CD4-positive, alpha-beta T cell treated with Interferon alpha-2 for 1 hour (primary cell): ENCODE measurements at places on chromosomes 16 and 17.

DNA sequence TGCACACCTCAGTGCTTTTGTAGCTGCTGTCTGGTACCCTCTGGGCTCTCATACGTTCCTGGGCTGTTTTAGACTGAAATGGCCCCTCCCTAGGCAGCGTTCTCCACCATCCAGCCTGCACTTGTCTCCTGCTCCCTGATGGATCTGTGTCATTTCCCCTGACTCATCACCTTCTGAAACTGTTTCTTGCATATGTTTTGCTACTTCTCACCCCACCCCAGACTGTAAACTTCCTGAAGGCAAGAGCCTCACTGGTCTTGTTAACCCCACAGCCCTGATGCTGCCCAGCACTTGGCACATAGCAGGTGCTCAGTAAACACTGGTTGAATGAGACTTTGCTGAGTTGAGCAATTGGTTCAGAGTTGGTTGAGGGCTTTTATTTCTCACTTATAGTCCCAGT lies 78.7 kb downstream of the CRISPLD2 start:
- DNase-seq = no peak

GRCh38 chr16:6913566-6913965 lies 419.1 kb upstream of the RBFOX1 start:
- DNase-seq = no peak

- no peak for DNase-seq
These were observed 23.0 kb downstream of the NAGPA start for GRCh38 chr16:5010576-5011329.

GRCh38 chr16:56851671-56852400 lies 13.2 kb upstream of the SLC12A3 start:
- DNase-seq = no peak

GRCh38 chr17:17353625-17354484 lies 50.7 kb downstream of the NT5M start:
- no peak for DNase-seq

DNA sequence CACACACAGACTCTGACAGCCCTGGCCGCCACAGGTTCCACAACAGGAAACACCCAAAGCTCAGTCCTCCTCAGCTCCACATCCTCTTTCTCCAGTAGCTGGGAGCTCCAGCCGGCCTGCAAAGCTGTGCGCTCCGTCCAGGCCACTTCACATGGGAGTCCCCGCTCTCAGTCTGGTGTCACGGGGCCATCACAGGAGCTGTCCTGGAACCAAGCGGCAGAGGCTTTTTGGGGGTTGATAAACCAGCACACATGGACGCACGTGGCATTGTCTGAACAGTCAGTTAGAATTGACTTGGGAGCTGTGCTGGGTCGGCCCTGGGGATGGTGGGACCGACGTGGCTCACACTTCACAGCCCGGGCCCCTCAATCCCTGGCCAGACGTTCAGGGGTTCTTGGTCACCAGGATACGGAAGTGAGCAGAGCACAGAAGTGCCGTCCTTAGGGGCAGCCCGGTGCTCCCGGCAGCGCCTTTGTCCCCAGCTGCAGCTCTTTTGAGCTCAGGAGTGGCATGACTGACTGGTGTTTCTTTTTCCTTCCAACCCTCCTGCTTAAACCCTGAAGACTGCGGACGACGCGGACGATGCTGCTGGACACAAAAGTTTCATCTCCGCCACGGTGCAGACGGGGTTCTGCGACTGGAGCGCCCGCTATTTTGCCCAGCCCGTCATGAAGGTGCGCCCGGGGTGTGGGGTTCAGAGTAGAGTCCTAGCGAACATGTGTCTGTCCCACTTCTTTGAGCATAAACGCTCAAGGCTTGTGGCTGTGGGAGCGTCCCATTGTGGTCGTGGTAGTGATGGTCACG lies 66.6 kb upstream of the CHMP6 start:
- no peak for DNase-seq

GRCh38 chr17:77320044-77320440 lies 179.3 kb downstream of the SEC14L1 start:
- no peak for DNase-seq

- DNase-seq = no peak
These were observed 12.2 kb upstream of the ZFPM1 start for GRCh38 chr16:88440686-88441405.

GRCh38 chr16:85554889-85555718 lies 58.0 kb upstream of the GSE1 start:
- peak; percentile 68 for DNase-seq

- DNase-seq = no peak
These were observed 44.6 kb downstream of the STX8 start for GRCh38 chr17:9531034-9531433.

DNA sequence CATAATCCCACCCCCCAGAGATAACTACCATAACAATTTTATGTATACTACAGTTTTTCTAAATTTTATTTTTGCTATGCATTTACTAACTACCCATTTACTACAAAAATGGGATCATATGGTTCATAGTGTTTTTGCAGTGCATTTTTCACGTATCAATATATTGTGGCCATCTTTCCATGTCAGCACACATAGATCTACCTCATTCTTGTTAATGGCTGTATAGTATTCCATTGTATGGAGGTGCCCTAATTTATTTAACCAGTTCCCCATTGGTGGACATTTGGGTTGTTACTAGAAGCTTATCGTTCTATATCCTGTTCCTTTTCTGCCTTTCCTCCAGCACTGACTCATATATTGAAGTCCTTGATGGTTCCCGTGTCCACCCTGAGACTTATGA lies 22.7 kb downstream of the PROCA1 start:
- DNase-seq = no peak

DNA sequence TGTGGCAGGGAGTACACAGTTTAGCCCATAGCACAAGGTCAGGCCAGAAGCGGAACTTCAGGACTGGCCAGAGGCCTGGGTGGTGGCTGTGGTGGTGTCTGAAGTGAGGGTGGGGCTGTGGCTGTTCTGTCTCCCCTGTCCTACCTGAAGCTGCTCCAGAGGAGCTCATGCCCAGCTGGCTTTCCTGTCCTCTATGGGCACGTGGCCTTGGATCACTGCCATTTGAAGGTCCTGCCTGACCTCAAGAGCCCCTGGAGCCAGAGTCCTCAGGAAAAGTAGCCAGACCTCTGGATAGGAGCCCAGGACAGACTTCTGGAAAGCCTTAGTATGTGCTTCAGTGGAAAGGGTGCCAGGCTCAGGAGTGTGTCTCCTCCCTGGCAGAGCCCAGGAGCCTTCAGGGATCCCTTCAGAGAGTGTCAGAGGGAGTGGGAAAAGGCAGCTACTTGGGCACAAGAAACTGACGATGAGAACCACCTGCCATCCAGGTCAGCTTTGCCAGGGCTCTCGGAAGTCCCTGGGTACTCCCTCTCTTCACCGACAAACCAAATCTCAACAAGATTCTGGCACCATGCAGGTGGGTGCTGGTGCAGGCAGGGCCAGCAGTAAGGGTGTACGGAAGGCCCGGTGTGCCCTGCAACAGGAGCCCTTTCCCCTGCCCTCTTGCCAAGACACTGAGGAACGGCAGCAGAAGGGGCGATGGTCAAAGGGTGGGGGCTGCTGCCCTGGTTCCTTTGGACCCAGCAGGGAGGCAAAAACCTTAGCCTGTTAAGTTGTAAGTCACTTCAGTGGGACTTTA lies 153.7 kb downstream of the NTN1 start:
- no peak for DNase-seq

DNA sequence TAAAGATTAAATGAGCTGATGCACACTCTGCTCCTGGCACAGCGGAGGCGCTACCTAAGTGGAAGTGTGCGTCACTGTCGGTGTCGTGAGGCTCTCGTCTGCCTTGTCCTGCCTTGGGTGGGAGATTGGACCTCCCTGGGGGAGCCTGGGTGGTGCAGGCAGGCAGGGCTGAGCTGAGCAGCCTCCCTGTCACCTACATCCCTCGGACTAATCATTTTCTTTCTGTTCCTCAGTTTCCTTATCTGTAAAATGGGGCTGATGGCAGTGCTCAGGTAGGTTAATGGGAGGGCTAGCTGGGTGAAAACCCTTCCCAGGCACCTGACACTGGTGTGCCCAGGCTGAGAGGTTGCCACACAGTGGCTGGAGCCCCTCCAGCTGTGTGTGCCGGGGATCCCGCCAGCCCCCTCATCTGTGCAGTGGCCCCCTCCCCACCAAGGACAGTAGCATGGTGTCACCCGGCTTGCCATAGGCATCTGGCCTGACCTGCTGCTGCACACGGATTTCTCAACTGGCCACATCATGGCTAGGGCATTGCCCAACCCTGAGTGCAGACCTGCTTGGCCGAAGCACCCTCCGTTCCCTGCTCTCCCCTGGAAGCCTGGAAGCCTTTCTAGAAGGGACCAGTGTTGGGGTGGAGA lies 4.3 kb downstream of the ADCY7 start:
- no peak for DNase-seq

GRCh38 chr16:54843424-54843750 lies 87.3 kb upstream of the IRX5 start:
- no peak for DNase-seq

- DNase-seq = no peak
These were observed 210.0 kb upstream of the GSE1 start for GRCh38 chr16:85402910-85403692.

- DNase-seq = no peak
These were observed 39.4 kb upstream of the CDH5 start for GRCh38 chr16:66326991-66327513.

DNA sequence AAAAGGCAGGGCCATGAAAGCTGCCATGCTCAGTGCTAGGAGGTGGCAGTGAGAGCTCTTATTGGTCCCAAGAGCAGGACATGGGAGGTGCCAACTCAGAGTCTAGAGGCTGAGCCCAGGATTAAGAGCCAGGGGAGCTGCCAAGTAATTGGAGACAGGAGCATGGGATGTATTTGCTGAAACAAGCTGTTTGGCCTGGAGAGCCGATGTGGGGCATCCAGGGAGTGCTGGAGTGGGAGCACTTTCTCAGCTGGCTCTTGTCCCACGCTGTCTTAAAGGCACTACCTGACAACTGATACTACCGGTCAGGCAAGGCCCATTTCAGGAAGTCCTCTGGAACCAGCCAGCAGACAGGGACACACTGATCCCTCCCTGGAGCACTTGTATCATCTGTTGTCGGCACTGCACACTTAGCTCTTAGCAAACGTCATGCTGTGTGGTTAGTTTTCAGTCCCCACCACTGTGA lies 19.3 kb downstream of the ANKFN1 start:
- no peak for DNase-seq

DNA sequence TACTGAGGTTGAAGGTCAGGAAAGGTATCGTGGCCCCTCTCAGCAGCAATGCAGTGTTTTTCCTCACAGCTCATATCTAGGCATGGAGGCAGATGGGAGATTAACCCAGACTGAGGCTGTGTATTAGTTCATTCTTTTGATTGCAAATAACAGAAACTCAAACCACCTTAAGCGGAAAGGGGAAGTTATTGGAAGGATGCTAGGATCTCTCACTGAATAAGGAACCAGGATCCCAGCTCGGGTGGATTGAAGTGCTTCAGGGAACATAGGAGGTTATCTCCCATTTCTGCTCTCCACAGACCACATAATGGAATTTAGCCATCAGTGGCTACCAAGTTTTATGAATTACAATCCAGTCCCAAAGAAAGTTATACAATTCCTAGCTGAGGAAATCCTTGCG lies 8.2 kb downstream of the ZNF689 start:
- DNase-seq = no peak

- no peak for DNase-seq
These were observed 1.9 kb upstream of the GRB7 start for GRCh38 chr17:39735882-39736281.

- DNase-seq = no peak
These were observed 475.9 kb downstream of the GRIN2A start for GRCh38 chr16:9706217-9706836.

GRCh38 chr16:21628121-21628726 lies 24.2 kb downstream of the IGSF6 start:
- no peak for DNase-seq

- no peak for DNase-seq
These were observed 1.9 kb downstream of the NXPH3 start for GRCh38 chr17:49577650-49577934.

DNA sequence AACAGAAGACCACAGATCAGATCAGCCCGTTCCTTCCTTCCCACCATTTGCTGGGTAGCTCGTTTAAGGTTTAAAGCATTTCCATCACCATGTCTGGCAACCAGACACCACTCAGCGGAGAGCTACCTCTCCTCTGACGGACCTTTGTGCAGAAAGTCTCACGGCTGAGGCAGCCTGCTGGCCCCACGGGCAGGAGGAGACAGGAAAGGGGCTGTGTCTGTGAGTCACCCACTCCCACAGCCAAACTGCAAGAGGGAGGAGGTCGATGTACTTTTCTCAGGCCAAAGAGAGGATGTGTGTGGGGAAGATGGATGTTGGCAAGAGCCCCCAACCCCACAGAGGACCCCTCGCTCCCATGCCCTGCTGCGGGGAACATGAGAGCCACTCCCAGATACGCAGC lies 92.1 kb downstream of the ZNF423 start:
- DNase-seq = no peak
